Activated T-helper 1 cell treated with anti-CD3 and anti-CD28 coated beads, Interleukin-12 subunit alpha, Interleukin-12 subunit beta, Interleukin-2, Interleukin-4 antibody, amounts not matched to agents 30 ng/mL and 10 ng/mL and 1 ng/mL, durations not matched to agents 14 hours and 24 hours and 36 hours (primary cell): ENCODE measurements at places on chromosomes 5 and 9.

DNA sequence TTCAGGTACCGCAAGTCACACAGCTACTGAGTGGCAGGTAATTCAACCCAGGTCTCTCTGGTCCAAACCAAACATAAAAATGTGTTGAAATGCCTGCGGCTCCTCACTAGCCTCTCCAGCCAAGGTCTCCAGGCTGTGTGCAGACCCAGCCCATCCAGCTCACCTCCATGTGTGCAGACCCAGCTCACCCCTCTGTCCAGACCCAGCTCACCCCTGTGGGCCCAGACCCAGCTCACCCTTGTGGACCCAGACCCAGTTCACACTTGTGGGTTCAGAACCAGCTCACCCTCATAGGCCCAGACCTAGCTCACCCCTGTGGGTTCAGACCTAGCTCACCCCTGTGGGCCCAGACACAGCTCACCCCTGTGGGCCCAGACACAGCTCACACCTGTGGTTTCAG lies 188.0 kb upstream of the ADCY2 start:
- DNase-seq = no peak

- no peak for DNase-seq
Observed at GRCh38 chr9:6197330-6197729, 18.3 kb upstream of the IL33 start.

DNA sequence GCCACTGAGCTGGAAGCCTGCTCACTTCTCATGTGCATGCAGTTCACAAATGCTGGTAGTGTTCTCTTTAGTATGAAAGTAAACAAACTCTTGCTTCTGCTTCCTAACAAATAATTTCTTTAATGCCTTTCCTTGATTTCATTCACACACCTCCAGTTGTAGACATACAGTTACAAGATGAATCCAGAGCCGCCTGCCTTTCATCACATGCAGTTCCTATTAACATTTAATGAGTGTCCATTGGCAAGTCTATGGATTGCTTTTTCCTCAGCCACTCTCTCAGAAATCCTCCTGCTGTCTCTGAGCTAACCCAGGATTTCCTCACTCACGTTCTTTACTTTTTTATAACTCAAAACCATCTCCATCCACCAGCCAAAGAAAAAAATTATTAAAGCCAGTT lies 408.6 kb downstream of the BNC2 start:
- DNase-seq = no peak

DNA sequence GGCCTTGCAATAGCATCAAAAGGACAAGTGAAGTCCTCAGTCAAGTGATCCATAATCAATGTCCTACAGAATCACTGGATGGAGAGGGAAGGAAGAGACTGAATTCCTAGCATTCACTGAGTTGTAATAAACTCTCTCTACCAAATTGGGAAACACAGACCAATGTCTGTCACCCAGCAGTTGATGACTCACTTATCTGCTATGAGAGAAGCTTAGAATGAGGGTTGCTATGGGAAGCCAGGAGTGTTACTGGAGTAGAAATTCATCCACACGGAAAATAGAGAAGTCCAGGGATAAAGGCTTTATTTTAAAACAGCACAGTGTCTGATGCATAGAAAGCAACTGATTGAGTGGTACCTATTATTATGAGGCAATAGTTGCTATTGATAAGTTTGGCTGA lies 407.4 kb downstream of the BRINP1 start:
- DNase-seq = no peak

- DNase-seq = no peak
Observed at GRCh38 chr5:175466700-175467318, 11.6 kb upstream of the SFXN1 start.

- no peak for DNase-seq
Observed at GRCh38 chr5:27908341-27908740, 870.0 kb upstream of the CDH9 start.

- no peak for DNase-seq
Observed at GRCh38 chr9:132669319-132669697, 475 bp downstream of the DDX31 start.

- DNase-seq = no peak
Observed at GRCh38 chr5:150318613-150319483, 16.1 kb upstream of the ARSI start.

- no peak for DNase-seq
Observed at GRCh38 chr9:93620041-93620506, 43.7 kb downstream of the PHF2 start.

- no peak for DNase-seq
Observed at GRCh38 chr9:84590706-84591105, 78.8 kb upstream of the NTRK2 start.

- no peak for DNase-seq
Observed at GRCh38 chr9:34233672-34234071, 54.8 kb downstream of the UBAP1 start.

DNA sequence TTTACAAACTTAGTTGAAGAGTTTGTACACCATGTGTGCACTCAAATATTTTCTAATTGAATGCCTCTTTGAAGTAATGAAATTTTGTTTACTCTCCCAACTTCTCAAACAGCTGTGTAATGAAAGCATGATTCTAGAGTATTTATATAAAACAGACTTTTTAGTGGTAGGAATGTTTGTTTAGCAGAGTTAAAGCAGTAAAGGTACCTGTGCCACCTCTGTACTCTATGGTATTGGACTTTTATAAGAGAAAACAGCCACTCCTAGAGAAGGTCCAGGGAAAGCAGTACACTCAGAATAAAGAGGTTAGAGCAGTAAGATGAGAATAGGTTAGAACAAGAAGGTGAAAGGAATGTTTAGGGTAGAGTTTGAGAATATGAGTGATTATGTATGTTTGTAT lies 163.1 kb downstream of the CHSY3 start:
- no peak for DNase-seq

GRCh38 chr9:133759146-133759900 lies 21.2 kb upstream of the SARDH start:
- no peak for DNase-seq

DNA sequence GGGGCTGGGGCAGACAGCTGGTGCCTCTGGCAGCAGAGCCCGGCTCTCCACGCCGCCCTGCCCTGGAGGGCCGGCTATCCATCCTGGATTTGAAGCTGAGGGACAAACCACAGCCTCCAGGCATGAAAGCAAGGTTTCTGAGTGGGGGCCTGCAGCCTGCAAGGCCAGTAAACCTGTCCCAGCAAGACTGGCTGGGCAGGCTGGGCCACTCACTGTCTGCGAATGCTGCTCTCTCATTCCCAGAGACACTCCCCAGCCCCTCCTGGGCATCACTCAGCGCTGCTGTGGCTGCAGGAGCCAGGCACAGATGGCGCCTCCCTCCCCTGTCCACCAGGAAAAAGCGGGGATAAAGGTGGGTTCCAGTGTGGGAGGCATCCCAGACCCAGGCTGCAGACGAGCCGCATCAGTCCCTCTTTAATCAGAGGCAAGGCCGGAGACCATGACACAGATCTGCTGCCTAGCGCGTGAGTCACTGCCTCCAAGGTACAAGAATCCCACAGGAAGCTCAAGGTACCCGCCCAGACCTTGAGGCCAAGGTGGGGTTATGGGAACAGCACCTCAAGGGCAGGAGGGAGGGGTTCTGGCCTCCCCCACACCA lies 118.0 kb downstream of the VAV2 start:
- no peak for DNase-seq

DNA sequence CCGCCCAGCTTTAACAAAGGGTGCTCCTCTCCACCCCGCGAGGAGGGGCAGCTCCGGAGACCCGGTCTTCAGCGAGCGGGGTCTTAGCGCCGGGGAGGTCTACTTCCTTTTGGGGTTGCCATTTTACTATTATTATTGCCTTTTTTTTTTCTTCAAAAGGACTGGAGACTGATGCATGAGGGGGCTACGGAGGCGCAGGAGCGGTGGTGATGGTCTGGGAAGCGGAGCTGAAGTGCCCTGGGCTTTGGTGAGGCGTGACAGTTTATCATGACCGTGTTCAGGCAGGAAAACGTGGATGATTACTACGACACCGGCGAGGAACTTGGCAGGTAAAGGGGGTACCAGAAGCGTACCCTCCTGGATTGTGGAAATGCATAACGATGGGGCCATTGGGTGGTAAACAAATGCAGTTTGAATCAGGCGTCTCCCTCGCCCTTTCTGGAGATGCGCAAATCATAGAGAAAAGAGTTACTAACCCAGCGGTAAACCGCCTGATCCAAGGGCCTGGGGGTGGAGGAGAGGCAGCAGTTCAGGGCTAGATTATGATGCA lies 1.2 kb downstream of the DAPK1 start:
- DNase-seq = no peak

GRCh38 chr9:1294641-1295258 lies 244.6 kb downstream of the DMRT2 start:
- no peak for DNase-seq

GRCh38 chr9:116688806-116689485 lies 1.8 kb downstream of the TRIM32 start:
- DNase-seq = no peak

- DNase-seq = no peak
Observed at GRCh38 chr9:13429301-13430190, 150.1 kb upstream of the MPDZ start.

DNA sequence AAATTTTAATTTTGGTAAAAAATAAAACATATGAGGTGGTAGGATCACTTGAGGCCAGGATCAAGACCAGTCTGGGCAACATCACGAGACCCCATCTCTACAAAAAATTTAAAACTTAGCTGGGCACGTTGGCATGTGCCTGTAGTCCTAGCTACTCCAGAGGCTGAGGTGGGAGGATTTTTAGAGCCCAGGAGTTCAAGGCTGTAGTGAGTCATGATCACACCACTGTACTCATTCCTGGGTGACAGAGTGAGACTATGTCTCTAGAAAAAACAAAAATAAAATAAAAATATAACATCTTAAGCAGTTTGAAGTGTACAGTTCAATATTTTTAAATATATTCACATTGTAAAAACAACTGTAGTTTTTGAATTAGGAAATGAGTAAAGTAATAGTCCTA lies 108.3 kb downstream of the SMIM15 start:
- DNase-seq = no peak

DNA sequence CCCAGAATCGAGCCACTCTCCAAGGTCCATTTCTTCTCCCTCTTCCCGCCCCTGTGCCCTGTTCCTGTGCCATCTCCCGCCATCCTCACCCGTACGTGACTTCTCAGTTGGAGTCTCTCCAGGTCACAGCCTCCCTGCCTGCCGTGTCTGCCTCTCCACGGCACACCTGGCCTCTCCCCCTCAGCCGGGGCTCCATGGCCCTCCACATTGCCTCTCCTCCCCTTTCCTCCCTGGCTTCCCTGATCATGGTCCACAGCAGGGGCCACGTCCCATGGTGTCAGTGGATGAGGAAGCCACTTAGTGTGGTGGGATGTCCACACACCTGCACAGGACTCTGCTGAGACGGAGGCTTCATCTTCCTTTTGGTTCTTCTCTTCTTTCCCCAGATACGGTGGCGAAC lies 2.3 kb downstream of the PAEP start:
- no peak for DNase-seq

DNA sequence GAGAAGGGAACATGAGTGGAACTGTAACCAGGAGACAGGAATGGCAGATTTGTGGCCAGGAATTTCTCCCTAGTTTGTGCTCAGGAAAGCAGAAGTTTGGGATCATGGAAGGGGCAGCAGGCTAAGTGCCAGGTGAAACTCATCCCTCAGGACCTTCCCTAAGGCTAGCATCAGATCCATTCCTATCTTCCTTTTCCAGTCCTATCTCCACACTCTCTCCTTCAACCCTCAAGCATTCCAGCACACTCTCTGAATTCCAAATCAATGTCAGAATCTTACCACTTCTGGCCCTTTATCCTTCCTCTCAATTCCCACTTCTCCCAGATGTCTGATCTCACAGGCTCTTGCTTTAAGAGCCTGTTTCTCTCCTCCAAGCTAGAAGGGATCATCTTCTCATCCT lies 53.2 kb upstream of the GRIA1 start:
- no peak for DNase-seq

DNA sequence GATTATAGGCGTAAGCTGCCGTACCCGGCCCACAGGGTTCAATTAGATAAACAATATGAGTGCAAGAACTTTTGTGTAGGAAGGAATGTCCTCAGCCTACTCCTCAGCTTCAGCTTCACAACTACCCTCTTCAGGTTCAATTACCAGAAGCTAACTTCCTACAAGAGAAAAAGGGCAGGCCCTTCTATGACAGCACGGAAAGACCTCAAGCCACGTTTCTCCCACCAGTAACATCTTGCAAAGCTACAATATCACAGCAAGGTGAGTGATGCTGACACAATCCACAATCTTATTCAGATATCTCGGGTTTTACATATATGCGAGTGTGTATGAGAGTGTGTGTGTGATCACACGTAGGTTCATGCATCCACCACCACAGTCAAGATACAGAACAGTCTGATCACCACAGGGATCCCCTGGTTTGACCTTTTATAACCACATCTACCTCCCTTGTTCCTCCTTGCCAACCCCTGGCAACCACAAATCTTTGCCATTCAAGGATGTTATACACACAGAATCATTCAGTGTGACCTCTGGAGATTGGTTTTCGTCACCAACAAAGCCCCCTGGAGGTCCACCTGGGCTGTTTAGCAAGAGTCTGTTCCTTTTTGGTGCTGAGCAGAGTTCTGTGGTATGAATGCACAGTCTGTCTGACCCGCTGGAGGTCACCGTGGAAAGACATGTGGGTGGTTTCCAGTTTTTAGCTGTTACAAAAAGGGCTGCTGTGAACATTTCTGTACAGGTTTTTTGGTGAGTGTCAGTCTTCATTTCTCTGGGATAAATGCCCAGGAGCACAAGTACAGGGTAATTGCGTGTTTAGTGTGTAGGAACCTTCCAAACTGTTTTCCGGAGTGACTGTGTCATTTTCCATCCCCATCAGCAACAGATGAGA lies 38.2 kb downstream of the IPPK start:
- DNase-seq = no peak

DNA sequence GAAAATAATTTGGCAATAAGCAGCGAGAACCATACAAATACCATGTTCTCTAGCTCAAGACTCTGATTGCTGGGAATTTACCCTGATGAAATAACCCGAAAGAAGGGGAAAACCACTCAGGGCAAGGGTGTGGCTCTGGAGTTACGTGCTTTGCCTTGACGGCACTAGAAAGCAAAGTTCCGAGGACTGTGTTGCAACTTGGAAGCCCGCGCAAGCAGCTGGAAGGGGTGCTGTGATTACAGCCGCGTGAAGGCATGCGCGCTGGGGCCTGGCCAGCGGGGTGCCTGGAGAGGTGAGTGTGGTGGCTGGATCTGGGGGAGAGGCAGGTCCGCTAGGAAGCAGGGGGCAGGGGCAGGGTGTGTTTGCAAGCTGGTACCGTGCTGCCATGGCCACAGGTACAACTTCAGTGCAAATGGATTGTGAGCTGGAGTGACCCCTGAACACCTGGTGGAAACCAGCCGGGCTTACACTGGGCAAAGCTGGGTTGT lies 52.6 kb upstream of the CNOT6 start:
- no peak for DNase-seq

DNA sequence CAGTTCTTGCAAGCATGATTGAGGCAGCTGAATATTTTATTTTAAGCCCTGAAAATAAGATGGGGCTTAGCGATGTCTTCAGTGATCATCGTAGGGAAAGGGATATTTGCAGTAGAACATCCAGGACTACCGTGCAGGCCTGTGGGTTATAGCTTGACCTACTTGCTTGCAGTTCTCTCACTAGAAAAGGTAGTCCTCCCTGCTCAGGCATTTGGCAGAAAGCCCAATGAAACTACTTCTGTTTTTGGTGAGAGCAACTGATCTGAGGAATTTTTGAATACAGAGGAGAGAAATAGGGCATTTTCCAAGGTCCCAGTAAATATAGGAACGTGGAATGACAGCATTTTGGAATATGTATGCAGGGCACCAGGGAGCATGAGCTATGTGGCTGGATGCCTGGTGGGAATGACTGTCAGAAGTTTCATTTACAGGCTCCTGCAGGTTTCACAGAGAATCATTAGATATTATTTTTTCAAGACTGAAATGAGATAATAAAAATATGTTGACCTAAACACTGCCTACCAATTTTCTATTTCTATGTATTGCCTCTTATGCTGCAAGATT lies 417.9 kb upstream of the ACTBL2 start:
- DNase-seq = no peak
